ENCODE measurements at places on chromosomes 5 and 9. TPM values are rescaled to one million over a fixed set of nuclear protein-coding genes. Genes with fewer than 3 reads are reported as not detected.

The DNAH5 gene
- 0.50 TPM for total RNA-seq

The IFNA21 gene
- total RNA-seq, result not detected

The SLC34A3 gene
- total RNA-seq, result not detected

The C1QTNF3 gene
- 1.0 TPM for total RNA-seq

The C9orf57 gene
- not detected for total RNA-seq

The GNA14 gene
- total RNA-seq, result 3.2 TPM

- H3K27me3 ChIP-seq, result no peaks in the 10 kb centered on the region
- no peak overlapping the region for H3K4me3 ChIP-seq
- H3K4me1 ChIP-seq, result 0 out of 2 replicates have a peak, but pooled peaks cover 2% of the 10 kb centered on the region
- no peak overlapping the region for H3K27ac ChIP-seq
These were observed 98.1 kb downstream of the CDK5RAP2 start for GRCh38 chr9:120481846-120482245.

DNA sequence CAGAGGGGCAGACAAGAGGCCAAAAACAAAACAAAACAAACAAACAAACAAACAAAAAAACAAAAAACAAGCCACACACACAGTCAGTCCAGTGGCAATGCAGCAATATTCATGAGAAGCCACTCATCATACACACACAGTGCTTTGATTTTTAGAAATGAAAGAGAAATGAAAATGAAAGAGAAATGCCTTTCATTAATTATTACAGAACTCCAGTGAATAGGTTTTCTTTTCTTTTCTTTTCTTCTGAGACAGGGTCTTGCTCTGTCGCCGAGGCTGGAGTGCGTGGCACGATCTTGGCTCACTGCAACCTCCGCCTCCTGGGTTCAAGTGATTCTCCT is 36.9 kb downstream of the SPRY4 start:
- peaks cover 16% of the 10 kb centered on the region for H3K4me1 ChIP-seq
- no peaks in the 10 kb centered on the region for H3K27me3 ChIP-seq
- no peak for DNase-seq
- no peak overlapping the region for H3K27ac ChIP-seq
- no peak overlapping the region for H3K4me3 ChIP-seq
- no peaks in the 10 kb centered on the region for H3K36me3 ChIP-seq

GRCh38 chr5:113267361-113267900 is 167.4 kb downstream of the TSSK1B start:
- peaks cover 2% of the 10 kb centered on the region for H3K4me1 ChIP-seq
- DNase-seq, result no peak
- H3K36me3 ChIP-seq, result no peaks in the 10 kb centered on the region
- no peaks in the 10 kb centered on the region for H3K27me3 ChIP-seq

DNA sequence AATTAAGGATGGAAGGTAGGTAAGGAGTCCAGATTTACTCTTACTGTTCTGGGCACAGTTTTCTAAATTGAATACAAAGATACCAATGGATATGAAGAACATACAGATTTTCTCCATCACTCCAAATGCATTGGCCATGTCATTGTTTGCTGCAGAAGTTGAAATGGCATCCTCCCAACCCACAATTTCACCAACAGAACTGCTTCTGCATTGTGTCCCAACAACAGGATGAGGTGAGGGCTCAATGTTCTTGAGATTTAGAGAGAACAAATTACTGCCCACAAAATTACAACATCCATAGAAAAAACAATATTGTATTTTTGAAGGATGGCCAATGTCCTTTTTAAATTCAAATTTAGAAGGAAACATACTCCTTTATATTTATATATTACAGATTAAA is 88.9 kb downstream of the NUDT12 start:
- H3K36me3 ChIP-seq, result no peaks in the 10 kb centered on the region
- no peaks in the 10 kb centered on the region for H3K27me3 ChIP-seq
- no peak overlapping the region for H3K27ac ChIP-seq
- no peaks in the 10 kb centered on the region for H3K4me1 ChIP-seq
- no peak overlapping the region for H3K4me3 ChIP-seq

DNA sequence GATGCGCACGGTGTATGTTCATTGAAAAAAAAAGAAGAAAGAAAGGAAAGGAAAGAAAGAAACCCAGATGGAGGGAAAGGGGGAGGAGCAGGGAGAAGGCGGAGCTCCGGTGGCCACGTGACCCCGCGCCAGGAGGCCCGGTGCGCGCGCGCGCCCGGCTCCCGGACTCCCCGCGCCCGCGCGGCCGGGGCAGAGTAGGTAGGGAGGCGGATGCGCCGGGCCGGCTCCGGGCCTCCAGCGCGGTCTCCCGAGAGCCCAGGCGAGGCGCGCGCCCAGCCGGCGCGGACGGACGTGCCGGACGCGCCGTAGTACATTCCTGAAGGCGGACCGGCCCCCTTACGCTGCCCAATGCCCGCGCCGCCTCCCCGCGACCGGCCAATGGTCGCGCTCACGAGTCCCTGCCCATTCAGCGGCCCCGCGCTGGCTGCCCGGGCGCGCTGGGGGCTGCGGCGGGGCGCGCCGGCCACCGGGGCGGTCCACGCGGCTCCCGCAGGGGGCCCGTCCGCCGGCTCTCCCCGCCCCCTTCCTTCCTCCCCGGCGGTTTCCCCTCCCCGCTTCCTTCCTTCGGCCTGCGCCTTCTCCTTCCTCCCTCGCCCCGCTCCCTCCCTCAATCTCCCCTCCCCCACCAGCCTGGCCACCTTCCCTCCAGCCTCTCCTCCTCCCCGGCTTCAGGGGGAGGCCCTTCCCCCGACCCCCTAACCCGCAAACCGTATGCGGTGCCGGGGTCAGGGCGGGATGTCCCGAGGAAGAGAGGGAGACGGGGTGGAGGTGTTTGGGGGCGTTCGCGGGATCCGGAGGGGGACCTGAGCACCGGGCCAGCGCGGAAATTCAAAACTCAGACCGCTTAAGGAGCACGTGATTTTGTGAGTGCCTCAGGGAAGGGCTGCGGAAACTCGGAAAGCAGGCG is 5.8 kb downstream of the PTCH1 start:
- peak overlapping the region; percentile 45 for H3K27ac ChIP-seq
- H3K4me3 ChIP-seq, result peak overlapping the region; percentile 77
- peaks cover 20% of the 10 kb centered on the region for H3K27me3 ChIP-seq
- DNase-seq, result peak; percentile 75
- no peaks in the 10 kb centered on the region for H3K36me3 ChIP-seq

- peaks cover 2% of the 10 kb centered on the region for H3K4me1 ChIP-seq
- H3K27ac ChIP-seq, result no peak overlapping the region
- DNase-seq, result no peak
These were observed 77.7 kb upstream of the PHYKPL start for GRCh38 chr5:178310130-178310865.

GRCh38 chr9:20325008-20325407 is 297.3 kb downstream of the MLLT3 start:
- no peak overlapping the region for H3K4me3 ChIP-seq
- no peaks in the 10 kb centered on the region for H3K27me3 ChIP-seq
- no peak overlapping the region for H3K27ac ChIP-seq
- no peaks in the 10 kb centered on the region for H3K36me3 ChIP-seq
- no peak for DNase-seq
- no peaks in the 10 kb centered on the region for H3K4me1 ChIP-seq

GRCh38 chr5:20368571-20369517 is 380.8 kb upstream of the CDH18 start:
- no peak overlapping the region for H3K27ac ChIP-seq
- H3K4me1 ChIP-seq, result no peaks in the 10 kb centered on the region
- no peaks in the 10 kb centered on the region for H3K27me3 ChIP-seq
- no peak overlapping the region for H3K4me3 ChIP-seq
- no peak for DNase-seq

DNA sequence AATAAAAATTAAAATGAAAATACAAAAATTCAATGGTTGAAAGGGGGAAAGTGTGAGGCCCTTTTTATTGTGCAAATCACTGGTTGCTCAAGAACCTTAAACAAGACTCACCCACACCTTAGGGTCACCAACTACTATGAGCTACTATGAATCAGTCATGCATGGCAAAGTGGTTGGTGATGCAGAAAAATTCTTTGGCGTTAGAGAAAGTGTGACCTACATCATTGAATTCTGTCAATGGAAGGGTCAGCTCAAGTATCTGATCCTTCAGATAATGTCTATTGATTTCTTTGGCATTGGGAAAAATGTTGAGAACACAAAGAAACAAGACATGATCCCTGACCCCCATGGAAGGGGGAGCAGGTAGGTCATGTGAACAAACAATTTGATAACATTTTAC is 149.7 kb upstream of the ADCY2 start:
- no peak overlapping the region for H3K4me3 ChIP-seq
- H3K4me1 ChIP-seq, result no peaks in the 10 kb centered on the region
- no peak for DNase-seq
- H3K27ac ChIP-seq, result no peak overlapping the region
- H3K36me3 ChIP-seq, result no peaks in the 10 kb centered on the region

- no peak overlapping the region for H3K27ac ChIP-seq
- DNase-seq, result no peak
- no peaks in the 10 kb centered on the region for H3K27me3 ChIP-seq
- no peak overlapping the region for H3K4me3 ChIP-seq
These were observed 64.3 kb upstream of the RNU6ATAC start for GRCh38 chr9:134228649-134229048.

DNA sequence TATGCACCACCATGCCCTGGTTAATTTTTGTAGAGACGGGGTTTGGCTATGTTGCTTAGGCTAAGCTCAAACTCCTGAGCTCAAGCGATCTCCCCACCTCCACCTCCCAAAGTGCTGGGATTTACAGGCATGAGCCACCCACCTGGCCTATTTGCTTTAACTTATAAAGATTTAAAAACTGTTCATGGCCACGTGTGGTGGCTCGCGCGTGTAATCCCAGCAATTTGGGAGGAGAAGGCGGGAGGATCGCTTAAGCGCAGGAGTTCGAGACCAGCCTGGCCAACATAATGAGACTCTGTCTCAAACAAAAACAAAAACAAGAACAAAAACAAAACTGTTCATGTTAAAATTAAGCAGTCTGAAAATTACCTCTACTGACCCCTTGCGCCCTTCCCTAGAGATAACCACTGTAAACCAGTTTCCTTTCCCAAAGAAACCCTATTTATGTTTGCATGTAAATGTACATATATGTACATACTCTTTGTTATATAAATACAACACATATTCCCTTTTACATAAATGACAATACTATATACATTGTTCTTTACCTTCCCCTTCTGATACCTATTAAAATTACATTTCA is 1.5 kb downstream of the AK6 start:
- H3K27me3 ChIP-seq, result no peaks in the 10 kb centered on the region
- H3K4me3 ChIP-seq, result peak overlapping the region; percentile 89
- H3K27ac ChIP-seq, result no peak overlapping the region
- peaks cover 5% of the 10 kb centered on the region for H3K4me1 ChIP-seq

- no peaks in the 10 kb centered on the region for H3K36me3 ChIP-seq
- H3K27ac ChIP-seq, result 0 out of 2 replicates have a peak overlapping the region, but pooled peaks have one; percentile 31
- DNase-seq, result peak; percentile 10
- peaks cover 7% of the 10 kb centered on the region for H3K4me1 ChIP-seq
- no peaks in the 10 kb centered on the region for H3K27me3 ChIP-seq
- no peak overlapping the region for H3K4me3 ChIP-seq
These were observed 60.1 kb upstream of the ZNF608 start for GRCh38 chr5:124806373-124807077.

- no peaks in the 10 kb centered on the region for H3K36me3 ChIP-seq
- no peak for DNase-seq
- no peak overlapping the region for H3K4me3 ChIP-seq
- H3K4me1 ChIP-seq, result no peaks in the 10 kb centered on the region
- H3K27ac ChIP-seq, result no peak overlapping the region
- no peaks in the 10 kb centered on the region for H3K27me3 ChIP-seq
These were observed 667.4 kb upstream of the SEMA6A start for GRCh38 chr5:117242028-117242427.

DNA sequence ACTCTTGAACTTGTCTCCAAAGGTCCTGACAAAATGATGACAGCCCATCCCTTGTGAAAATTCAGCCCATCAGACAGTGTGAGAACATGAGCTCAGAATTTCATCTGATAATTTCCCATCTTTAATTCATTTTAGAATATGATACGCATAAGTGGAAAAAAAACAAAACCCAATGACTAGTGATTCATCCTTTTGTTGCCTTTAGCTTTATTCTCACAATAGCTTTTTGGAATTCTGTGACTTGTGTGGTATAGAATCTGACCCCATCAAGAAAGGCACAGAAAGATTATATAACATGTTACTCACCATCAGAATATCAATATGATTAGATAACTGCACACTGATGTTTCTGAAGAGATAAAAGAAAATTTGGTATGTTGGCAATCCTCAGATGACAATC is 16.1 kb upstream of the TMED7 start:
- no peaks in the 10 kb centered on the region for H3K4me1 ChIP-seq
- H3K27me3 ChIP-seq, result no peaks in the 10 kb centered on the region
- no peak overlapping the region for H3K4me3 ChIP-seq
- H3K27ac ChIP-seq, result no peak overlapping the region
- no peak for DNase-seq

DNA sequence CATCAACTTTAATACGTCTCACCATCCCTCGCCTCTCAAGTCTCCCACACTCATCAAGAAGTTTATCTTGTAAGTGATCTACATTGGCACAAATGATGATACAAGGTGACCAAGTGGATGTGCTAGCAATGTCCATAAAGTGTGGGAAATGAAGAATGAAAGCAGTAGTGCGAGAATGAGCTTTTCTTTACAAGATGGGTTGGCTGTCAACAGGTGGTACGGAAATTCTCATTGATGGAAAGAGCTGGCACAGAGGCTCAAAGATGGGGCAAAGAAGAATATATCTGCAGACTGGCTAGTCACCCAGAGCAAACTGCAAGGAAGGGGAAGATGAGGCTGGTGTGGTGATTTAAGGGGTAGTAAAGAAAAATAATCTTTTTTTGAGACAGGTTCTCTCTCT is 640.8 kb downstream of the MAT2B start:
- H3K4me3 ChIP-seq, result no peak overlapping the region
- H3K4me1 ChIP-seq, result no peaks in the 10 kb centered on the region
- H3K27me3 ChIP-seq, result no peaks in the 10 kb centered on the region

GRCh38 chr5:91188755-91189154 is 194.4 kb downstream of the ARRDC3 start:
- no peak overlapping the region for H3K27ac ChIP-seq
- peaks cover under 1% of the 10 kb centered on the region for H3K4me1 ChIP-seq
- DNase-seq, result no peak
- H3K36me3 ChIP-seq, result no peaks in the 10 kb centered on the region

- H3K4me3 ChIP-seq, result no peak overlapping the region
- no peak for DNase-seq
- H3K36me3 ChIP-seq, result peaks cover 4% of the 10 kb centered on the region
- no peaks in the 10 kb centered on the region for H3K27me3 ChIP-seq
- H3K27ac ChIP-seq, result no peak overlapping the region
These were observed 95.5 kb downstream of the USP20 start for GRCh38 chr9:129930743-129931142.

DNA sequence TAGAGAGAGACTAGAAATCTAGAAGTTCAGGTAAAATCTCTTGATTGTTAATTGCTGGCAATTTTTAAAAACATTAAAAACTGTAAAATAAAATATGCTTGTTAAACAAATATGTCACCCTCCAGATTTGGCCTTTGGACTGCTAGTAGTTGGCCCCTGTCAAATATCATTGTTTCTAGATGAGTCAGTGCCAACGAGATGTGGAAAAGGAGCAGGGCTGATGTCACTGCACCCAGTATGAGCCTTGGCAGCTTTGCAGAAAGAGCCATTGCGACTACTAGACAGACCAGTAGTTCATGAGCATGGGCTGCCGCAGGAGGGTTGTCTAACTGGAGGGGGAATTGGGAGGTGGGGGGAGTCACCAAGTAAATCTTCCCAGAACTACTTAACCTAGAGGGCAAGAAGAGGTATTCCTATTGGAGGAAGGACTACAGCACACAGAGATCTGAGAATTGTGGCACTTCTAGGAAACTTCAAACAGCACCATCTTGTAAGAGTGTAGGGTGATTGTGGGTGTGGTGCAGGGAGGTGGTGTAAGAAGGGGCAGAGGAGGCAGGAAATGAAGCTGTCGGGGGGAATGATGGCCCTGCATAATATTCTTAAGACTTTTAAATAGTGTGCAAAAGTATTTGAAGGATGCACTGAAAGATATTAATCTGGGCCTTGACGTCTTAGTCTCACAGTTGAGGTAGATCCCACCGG is 7.1 kb upstream of the DOCK2 start:
- DNase-seq, result no peak
- no peaks in the 10 kb centered on the region for H3K4me1 ChIP-seq
- H3K27me3 ChIP-seq, result no peaks in the 10 kb centered on the region
- H3K4me3 ChIP-seq, result no peak overlapping the region
- no peak overlapping the region for H3K27ac ChIP-seq

Measured in H1 (cell line).